Mucosa of gallbladder (tissue), 1 donor: ENCODE measurements at places on chromosomes 13 and 19.

DNA sequence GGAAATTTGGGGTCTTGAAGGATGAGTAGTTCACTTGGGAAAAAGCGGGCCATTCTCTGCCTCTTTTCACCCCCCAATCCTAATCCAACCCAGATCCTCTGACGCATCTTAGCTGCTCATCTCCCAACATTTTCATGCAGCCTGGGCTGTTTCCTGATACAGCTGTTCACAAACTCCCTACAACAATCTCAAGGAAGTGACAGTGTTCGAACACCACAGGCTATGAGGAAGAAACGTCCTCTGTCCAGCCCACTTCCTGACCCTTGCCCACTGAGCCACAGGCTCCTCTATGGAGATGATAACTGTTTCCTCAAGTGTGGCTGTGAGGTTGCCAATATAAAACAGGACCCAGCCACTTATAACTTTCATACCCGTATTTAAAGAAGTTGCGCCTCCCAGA lies 16.2 kb downstream of the LMTK3 start:
- no peak for DNase-seq

- DNase-seq = no peak
Observed at GRCh38 chr19:10510301-10510802, 6.9 kb downstream of the S1PR5 start.

DNA sequence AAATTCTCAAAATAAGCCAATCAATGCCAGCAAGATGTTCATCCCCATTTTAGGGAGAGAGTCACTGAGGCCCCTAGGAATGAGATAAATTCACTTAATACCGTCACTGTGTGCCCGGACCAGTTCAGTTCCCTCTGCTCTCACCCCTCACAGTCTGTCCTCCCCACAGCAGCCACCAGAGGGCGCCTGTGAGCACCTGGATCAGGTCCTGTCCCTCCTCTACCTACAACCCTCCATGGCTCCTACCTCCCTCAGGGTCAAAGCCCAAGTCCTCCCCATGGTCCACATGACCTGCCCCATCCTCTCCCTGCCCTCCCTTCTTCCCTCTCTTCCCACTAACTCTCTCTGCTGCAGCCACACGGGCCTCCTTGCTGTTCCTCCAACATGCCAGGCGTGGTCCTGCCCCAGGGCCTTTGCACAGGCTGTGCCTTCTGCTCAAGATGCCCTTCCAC lies 42.0 kb upstream of the NFIC start:
- no peak for DNase-seq

DNA sequence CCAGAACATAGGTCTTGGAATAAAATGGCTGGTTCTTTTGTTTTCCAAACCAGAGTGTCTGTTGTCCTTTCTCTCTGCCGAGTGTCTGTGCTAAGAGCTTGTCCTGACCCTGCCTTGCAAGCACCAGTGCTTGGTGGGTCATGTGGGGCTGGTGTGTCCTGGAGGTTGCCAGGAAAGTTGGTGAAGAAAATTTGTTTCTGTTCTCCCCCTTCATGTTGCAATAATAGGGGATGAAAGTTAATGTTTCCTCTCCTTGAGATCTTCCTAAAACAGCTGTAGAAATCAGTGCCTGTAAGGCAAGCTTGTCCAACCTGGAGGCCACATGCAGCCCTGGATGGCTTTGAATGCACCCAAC lies 2.7 kb downstream of the HAMP start:
- no peak for DNase-seq

DNA sequence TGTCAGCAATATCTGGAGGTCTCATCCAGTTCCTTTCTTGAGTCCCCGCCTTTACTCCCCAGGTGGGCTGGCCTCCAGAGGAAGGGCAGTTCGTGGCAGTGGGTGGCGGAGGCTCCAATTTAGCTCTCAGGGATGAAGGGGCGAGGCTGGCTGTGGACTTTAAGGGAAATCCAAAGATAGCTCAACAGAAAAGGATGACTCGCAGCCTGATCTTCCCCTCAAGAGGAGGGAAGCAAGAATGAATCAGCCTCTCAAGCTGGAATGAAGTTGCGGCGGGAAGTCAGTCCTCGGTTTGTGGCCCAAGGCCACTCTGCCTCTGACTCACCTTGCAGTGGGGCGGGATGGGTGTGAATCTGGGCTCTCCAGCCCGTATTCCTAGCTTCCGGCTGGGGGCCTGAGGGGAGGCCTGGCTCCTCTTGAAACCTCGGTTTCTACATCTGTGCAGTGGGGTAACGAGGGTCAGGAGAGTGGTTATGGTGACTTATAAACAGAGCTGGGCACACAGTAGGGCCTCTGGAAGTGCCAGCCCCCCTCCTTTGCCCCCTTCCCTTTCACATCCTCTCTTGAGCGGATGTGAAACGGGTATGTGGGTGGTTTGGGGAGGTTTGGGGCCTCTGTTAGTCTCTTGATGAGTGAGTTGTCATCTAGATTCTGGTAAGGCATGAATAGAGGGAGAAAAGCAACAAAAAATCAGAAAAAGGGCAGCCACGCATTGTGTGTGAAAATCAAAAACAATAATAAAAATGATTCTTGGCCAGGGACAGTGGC lies 10.5 kb upstream of the SMG9 start:
- DNase-seq = peak; percentile 45

GRCh38 chr13:45396533-45397095 lies 21.6 kb downstream of the SLC25A30 start:
- DNase-seq = no peak

GRCh38 chr13:50990818-50991506 lies 81.4 kb downstream of the RNASEH2B start:
- DNase-seq = peak; percentile 62
